Activated CD8-positive, alpha-beta T cell treated with anti-CD3 and anti-CD28 coated beads for 36 hours (primary cell): ENCODE measurements at places on chromosomes 7 and 10. TPM values are rescaled to one million over a fixed set of nuclear protein-coding genes. Genes with fewer than 3 reads are reported as not detected.

DNA sequence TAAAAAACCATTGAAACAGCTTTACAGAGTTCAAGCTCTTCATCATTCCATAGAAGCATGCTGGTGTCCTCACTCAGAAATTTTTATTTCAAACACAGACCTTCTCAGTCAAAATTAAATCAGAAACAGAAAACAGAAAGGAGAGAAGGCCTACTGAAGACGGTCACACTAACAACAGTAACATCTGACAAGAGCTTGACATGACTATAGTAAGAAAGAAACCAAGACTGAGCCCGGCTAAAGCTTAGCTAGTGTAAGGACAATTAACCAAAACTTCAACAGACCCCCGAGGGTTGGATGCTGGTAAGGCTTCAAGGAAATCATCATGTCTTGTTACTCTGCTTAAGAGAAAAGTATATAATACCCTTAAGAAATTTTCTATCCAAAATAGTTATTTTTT is 38.6 kb downstream of the MTPN start:
- H3K27ac ChIP-seq = peak overlapping the region; percentile 42
- H3K4me1 ChIP-seq = peaks cover 67% of the 10 kb centered on the region
- peaks cover 22% of the 10 kb centered on the region for H3K36me3 ChIP-seq
- no peak overlapping the region for H3K4me3 ChIP-seq
- no peak for DNase-seq

DNA sequence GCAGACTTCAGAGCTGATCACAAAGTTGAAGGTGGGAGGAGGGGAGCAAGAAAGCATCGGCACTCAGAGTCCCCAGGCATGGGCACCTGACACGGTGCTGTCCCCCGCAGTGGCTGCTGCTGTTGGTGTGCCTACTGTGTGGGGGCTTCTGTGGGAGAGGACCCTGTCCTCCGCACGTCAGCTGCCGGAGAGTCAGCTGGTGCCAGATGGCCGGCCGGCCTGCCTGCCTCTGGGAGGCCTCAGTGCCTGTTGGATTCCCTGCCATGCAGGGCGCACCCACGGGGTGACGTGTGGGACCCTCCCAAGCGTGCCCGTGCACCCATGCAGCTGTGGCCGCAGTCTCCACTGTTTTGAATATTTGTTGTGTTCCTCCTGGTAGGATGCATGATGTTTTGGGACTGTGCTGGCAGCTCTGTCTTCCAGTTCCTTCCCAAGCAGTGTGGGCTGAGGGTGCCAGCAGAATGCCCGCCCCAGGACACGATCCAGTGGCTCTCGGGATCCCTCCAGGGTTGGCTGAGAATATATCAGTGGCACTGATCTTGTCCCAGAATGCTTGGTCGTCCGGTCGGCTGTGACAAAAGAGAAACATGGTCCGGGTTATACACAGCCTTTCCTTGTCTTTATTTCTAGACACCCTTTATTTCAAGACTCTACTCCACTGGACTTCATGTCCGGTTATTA is 185.6 kb downstream of the MGMT start:
- H3K27ac ChIP-seq = no peak overlapping the region
- no peak for DNase-seq
- H3K4me1 ChIP-seq = no peaks in the 10 kb centered on the region
- H3K27me3 ChIP-seq = no peaks in the 10 kb centered on the region
- peaks cover 26% of the 10 kb centered on the region for H3K36me3 ChIP-seq

GRCh38 chr7:4003503-4003902 is 678.6 kb upstream of the FOXK1 start:
- H3K36me3 ChIP-seq = no peaks in the 10 kb centered on the region
- H3K27me3 ChIP-seq = peaks cover 4% of the 10 kb centered on the region
- no peak overlapping the region for H3K27ac ChIP-seq

GRCh38 chr10:45373576-45374349 is at the start of gene ALOX5:
Gene ALOX5 (plus strand): TSS chr10:45374216. CDS start chr10:45374280, 64 bp downstream.
- H3K27me3 ChIP-seq = peaks cover 35% of the 10 kb centered on the region
- no peak within 1 kb of the TSS for H3K27ac ChIP-seq
- H3K36me3 ChIP-seq = no peaks in the 10 kb centered on the region
- peak; percentile 9 for DNase-seq

GRCh38 chr10:14543046-14543903 is 212.6 kb upstream of the FRMD4A start:
- peak overlapping the region; percentile 58 for H3K4me3 ChIP-seq
- peaks cover 83% of the 10 kb centered on the region for H3K4me1 ChIP-seq
- H3K27ac ChIP-seq = peak overlapping the region; percentile 88
- peaks cover 44% of the 10 kb centered on the region for H3K36me3 ChIP-seq
- DNase-seq = peak; percentile 60

DNA sequence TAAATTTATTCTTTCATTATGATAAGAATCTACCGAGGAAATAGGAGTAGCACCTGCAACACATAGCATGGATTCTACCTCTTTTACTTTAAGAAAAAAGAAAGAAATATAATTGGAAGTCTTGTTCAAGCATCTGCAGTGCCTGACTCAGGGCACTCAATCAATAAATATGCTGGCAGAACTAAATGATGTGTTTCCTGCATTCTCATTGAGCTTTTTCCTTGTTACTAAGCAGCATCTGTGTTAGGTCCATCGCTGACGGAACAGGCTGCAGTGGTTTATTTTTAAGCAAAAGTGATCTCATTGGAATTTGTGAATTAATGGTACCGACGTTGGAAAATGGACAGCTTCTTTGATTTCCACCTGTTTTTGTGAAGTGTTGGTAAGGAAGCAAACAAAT is 417.5 kb downstream of the DPP6 start:
- DNase-seq = no peak
- no peaks in the 10 kb centered on the region for H3K4me1 ChIP-seq
- H3K27ac ChIP-seq = no peak overlapping the region
- no peak overlapping the region for H3K4me3 ChIP-seq

The ITIH5 gene
- not detected for total RNA-seq

DNA sequence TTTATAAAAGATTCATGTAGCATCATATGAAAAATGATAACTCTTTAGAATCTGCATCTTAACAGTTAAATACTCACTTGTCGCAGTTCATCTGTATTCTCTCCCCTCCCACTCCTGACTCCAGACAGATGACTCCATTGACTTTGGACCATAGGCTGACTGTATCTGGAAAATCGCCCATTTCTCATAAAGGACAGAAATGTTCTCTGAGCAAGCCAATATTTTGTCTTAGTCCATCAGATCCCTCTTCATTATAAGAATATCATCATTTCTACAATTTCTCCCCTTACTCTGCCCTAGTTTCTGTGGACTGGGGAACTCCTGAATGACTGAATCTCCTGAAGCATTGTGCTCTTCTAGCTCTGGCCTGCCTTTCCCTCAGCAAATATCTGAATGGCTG is 125.4 kb downstream of the SEMA3D start:
- no peaks in the 10 kb centered on the region for H3K36me3 ChIP-seq
- H3K4me3 ChIP-seq = no peak overlapping the region
- no peaks in the 10 kb centered on the region for H3K27me3 ChIP-seq
- no peaks in the 10 kb centered on the region for H3K4me1 ChIP-seq
- DNase-seq = no peak
- H3K27ac ChIP-seq = no peak overlapping the region

- DNase-seq = no peak
- no peak overlapping the region for H3K4me3 ChIP-seq
- no peaks in the 10 kb centered on the region for H3K36me3 ChIP-seq
- peaks cover 3% of the 10 kb centered on the region for H3K4me1 ChIP-seq
These were observed 113.4 kb downstream of the GPR37 start for GRCh38 chr7:124652237-124652636.

DNA sequence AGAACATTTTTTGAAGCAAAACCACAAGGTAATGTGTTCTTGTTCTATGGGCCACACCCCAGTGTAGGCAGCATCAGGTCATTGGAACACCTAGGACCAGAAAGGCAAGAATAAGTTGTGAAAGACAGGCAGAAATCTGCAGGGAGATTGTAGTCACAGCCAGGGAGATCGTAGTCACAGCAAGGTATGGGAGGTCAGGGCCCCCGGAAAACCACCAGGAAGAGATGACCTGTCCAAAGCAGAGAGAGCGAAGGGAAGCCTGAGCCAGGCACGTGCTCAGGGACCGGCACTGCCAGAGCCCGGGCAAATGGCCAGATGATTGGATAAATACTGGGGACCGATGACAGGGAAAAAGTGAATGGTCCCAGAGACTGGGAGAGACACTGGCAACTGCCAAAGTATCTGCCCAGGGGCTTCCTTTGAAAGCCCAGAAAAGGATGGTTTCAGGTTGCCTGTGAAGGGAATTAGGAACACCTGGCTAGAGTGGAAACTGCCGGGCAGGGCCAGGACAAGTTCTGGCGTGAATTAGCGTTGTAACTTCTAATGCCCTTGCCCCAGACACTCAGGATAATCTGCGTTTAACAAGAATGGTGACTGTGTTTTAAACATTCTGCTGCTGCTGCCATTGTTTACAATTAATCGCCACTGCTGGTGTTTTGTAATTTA is 3.9 kb upstream of the NOBOX start:
- DNase-seq = no peak
- no peaks in the 10 kb centered on the region for H3K4me1 ChIP-seq
- no peaks in the 10 kb centered on the region for H3K36me3 ChIP-seq
- H3K4me3 ChIP-seq = no peak overlapping the region

The CDHR1 gene
- total RNA-seq = 2.4 TPM

The TACC2 gene
- total RNA-seq = not detected

GRCh38 chr7:100107125-100107737 is 5.8 kb downstream of the AP4M1 start:
- no peak overlapping the region for H3K27ac ChIP-seq
- H3K36me3 ChIP-seq = peaks cover 21% of the 10 kb centered on the region
- no peak overlapping the region for H3K4me3 ChIP-seq
- H3K27me3 ChIP-seq = no peaks in the 10 kb centered on the region
- DNase-seq = no peak

The MYL7 gene
- total RNA-seq = not detected

The AKR1C2 gene
- total RNA-seq = not detected

The ITGB8 gene
- total RNA-seq = not detected

DNA sequence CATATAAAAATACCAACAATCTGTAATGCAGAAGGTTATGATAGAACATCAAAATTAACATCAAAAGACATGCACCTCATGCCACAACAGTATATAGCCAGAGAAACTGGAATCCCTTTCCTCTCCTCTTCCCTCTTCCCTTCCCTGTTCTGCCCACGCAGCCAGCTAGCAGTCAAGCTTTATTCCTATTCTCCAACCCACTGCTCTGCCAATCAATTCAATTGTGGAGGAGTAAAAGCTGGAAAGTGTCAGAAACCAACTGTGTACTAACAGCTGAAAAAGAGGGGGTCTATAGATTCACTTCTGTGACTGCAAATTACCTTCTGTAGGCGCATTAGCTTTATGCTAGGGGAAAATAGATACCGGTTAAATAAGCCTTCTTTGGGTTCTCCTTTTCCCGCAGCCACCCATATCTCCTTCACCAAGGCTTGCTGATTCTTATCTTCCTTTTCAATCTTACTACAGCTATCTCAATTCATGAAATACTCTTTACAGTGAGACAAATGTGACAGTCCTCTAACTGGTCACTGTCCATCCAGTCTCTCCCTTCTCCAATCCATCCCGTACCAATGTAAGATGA is 16.3 kb downstream of the ABI1 start:
- peaks cover 61% of the 10 kb centered on the region for H3K4me1 ChIP-seq
- peaks cover 8% of the 10 kb centered on the region for H3K36me3 ChIP-seq
- H3K27me3 ChIP-seq = no peaks in the 10 kb centered on the region
- peak overlapping the region; percentile 27 for H3K27ac ChIP-seq

The FANK1 gene
- total RNA-seq = 0.45 TPM

- no peaks in the 10 kb centered on the region for H3K4me1 ChIP-seq
- no peak overlapping the region for H3K4me3 ChIP-seq
- H3K27ac ChIP-seq = no peak overlapping the region
- no peaks in the 10 kb centered on the region for H3K27me3 ChIP-seq
- peaks cover 9% of the 10 kb centered on the region for H3K36me3 ChIP-seq
These were observed 12.7 kb upstream of the MIOS start for GRCh38 chr7:7554021-7554432.

The OR6B1 gene
- total RNA-seq = not detected

The EIF4EBP2 gene
- total RNA-seq = 23.5 TPM

The PDE1C gene
- not detected for total RNA-seq

The TET1 gene
- 1.1 TPM for total RNA-seq

GRCh38 chr10:111648046-111648445 is 535.5 kb downstream of the GPAM start:
- no peak for DNase-seq
- peaks cover 3% of the 10 kb centered on the region for H3K36me3 ChIP-seq
- H3K27ac ChIP-seq = no peak overlapping the region
- no peaks in the 10 kb centered on the region for H3K4me1 ChIP-seq
- H3K4me3 ChIP-seq = no peak overlapping the region

- H3K4me3 ChIP-seq = no peak overlapping the region
- H3K4me1 ChIP-seq = no peaks in the 10 kb centered on the region
- DNase-seq = no peak
These were observed 185.1 kb upstream of the NOBOX start for GRCh38 chr7:144588559-144589051.

DNA sequence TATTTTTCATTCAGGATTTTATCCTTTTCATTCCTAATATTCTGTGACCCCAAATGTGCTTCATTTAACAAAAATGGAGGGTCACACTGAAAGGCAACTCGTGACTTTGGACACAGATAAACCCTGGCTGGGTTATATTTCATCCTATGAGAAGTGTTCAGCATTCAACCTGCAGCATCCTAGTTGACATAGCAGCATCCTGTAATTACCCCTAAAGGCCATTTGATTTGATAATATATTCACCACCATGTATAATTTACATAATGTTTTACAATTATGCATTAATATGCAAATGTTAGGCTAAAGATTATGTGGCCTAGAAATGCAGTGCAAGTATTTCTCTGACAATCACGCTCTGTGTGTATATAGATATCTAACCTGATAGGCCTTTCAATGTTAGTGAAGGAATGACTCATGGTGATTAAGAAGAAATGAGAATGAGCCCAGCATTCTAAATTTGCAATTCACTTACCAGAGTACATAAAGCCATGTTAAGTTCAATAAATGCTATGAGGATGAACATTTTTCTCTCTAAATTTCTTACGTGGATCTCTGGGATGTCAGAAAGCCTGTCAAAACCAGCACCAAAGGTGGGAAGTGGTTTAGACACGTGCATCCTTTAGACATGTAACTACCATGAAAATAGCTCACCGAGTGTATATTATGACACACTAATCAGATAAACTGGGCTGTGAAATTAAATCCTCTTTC is 337.7 kb upstream of the AOAH start:
- H3K36me3 ChIP-seq = peaks cover 34% of the 10 kb centered on the region
- H3K27me3 ChIP-seq = no peaks in the 10 kb centered on the region
- peaks cover 28% of the 10 kb centered on the region for H3K4me1 ChIP-seq

- no peaks in the 10 kb centered on the region for H3K27me3 ChIP-seq
- no peaks in the 10 kb centered on the region for H3K4me1 ChIP-seq
- no peak overlapping the region for H3K27ac ChIP-seq
- DNase-seq = no peak
- no peaks in the 10 kb centered on the region for H3K36me3 ChIP-seq
These were observed 44.2 kb downstream of the CTBP2 start for GRCh38 chr10:125116041-125116649.

The ZNF727 gene
- not detected for total RNA-seq

GRCh38 chr10:97445357-97445721 is 467 bp downstream of the EXOSC1 start:
- H3K27me3 ChIP-seq = no peaks in the 10 kb centered on the region
- H3K4me1 ChIP-seq = peaks cover 37% of the 10 kb centered on the region
- DNase-seq = no peak
- H3K27ac ChIP-seq = peak overlapping the region; percentile 85
- H3K36me3 ChIP-seq = peaks cover 18% of the 10 kb centered on the region
